ENCODE measurements at places on chromosomes 3 and 15.
A peak's percentile ranks its signal among the peaks of the same experiment; 100 is the strongest.

GRCh38 chr3:116032176-116032575 is 408.9 kb downstream of the GAP43 start:
- DNase-seq: no peak

DNA sequence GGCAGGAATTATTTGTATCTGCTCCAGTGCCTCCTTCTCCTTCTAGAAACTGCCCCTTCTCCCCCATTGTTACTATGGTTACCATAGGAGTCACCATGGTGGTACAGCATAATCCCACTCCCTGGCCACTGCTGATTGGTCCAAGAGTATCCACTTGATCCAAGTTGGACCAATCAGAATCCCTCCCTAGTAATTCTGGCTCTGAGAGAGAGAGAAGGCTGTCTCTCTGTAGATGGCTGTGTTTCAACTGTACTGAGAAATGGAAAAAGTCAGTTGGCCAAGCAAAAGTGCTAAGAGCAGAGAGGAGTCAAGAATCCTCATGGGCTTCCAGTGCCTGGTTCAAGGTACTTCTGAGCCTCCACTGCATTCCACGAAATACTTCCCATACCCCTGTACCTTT is 120.6 kb upstream of the SPATA12 start:
- no peak for DNase-seq

DNA sequence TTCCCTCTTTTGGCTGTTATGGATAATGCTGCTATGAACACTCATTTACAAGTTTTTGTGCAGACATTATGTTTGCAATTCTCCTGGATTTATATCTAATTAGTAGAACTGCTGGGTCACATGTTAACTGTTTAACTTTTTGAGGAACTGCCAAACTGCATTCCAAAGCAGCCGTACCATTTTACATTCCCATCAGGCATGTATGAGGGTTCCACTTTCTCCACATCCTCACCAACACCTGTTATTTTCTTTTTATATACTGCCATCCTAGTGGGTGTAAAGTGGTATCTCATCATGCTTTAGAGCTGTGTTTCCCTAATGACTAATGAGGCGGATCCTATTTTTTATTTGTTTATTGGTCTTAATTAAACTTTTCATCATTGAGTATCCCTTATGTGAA is 9.2 kb downstream of the KPNA4 start:
- no peak for DNase-seq

GRCh38 chr3:58190291-58190690 is 20.5 kb downstream of the DNASE1L3 start:
- no peak for DNase-seq

DNA sequence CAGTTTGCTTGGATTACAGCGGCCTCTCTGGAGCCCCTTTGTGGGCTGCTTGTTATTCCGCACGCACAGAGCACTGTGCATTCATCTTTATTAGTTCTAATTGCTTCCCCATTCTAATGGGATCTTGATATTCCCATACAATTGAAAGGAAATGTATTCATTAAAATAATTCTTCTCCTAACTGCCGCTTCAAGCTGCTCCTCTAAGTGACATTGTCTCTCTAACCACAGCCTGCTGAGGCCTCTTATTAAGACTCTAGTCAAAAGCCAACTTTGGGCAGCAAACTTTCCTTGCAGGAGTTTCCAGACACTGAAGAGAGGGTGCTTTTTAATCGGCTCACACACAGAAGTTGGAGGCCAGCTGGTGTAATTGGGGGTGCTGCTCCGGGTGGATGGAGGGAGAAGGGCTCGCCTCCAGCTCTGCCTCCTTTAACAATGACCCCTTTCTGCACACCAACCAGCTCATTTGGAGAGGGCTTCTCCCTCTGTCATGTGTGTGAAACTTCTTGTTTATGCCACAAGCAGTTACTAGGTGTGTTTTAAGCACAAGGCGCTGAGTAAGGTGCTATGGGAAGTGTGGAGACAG is 5.6 kb upstream of the MAGEF1 start:
- no peak for DNase-seq

DNA sequence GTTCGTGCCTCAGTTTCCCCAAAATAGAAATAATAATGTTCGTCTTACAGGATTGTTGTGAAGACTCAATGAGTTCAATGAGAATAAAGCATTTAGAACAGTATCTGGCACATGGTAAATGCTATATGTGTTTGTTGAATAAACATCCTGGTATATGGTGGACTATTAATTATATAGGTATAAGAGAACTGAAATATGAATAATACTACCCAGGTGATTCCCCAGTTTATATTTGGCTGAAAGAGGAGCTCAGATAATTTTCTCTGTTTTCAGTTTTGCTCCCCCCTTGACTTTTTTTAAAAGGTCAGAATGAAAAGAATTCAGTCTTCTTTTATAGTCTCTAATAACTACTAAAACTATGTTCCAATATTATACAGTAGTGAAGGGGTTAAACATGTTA is 46.9 kb downstream of the USP8 start:
- no peak for DNase-seq

DNA sequence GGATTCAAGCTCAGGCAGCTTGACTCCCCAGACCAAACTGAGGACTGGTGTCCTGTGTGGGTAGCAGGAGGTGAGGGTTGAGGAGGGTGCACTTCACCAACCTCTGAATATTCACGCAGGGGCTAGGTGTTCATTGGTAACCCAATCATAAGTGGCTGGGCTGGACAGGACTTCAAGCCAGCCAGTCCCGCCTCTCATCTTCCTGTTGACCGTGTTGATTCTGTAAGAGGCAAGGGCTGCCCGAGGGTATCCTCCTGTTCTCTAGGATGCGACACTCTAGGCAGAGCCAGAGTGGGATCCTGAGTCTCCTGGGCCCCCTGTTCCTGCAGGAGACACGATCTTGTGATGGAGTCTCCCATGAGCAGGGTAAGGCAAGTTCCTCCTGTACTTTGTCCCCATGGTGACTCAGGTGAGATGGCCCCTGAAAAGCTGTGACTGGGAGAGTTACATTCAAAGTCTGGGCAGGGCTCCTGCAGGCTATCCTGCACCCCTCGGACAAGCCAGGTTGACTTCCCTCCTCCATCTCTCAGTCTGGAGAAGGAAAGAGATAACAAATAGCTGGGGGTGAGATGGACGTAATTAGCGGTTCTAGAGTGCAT is 58.1 kb upstream of the POMGNT2 start:
- no peak for DNase-seq

DNA sequence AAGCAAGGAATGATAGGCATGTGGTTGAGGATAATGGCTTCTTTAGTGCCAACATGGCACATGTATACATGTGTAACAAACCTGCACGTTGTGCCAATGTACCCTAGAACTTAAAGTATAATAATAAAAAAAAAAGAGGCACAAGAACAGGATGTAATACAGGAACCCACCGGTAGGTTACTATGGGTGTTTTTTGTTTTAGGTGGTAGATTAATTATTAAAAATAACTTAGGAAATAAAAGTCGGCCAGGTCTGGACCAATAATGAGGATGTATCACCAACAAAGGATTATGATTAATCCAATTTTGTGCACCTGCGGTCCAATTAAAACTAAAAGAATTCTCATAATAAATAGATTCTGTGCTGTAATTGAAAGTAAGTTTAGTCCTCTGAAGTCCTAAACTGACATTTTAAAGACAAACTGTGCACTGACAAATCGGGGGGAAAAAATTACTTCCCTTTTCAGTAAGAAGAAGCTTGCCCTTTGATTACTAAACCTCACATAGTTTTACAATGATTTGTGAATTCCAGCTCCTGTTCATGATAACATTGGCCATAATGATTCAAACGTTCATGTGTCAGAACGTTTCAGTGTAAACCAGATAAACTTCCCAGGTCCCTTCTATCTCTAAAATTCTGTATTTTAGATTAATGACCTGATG is 62.2 kb downstream of the CASR start:
- DNase-seq: no peak

DNA sequence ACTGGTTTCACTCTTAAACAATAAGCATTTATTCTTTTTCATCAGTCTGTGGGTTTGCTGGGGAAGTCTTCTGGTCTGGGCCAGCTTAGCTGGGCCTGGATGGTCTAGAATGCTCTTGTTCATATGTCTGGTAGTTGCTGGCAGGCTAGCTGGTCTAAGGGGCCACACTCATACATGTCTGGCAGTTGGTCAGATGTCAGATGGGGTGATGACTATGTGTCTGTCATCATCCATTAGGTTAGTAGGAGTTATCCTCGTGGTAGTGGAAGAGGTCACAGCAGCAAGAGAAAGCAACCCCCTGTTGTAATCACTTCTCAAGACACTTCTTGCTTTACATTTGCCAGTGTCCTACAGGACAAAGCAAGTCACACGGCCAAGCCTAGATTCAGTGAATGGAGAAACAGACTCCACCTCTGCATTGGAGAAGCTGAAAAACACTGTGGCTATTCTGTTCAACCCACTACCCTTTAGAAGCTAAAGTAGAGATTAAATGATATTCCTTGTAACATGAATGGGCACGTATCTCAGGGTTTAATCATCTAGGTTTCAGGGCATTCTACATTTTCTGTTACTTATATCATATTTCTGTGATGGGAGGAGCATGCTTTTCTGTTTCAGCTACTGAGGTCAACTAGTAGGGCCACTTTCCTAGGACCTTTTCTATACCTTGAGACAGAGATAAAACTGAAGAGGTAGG is 5.5 kb upstream of the ARID3B start:
- DNase-seq: no peak

- no peak for DNase-seq
Observed at GRCh38 chr15:78855746-78856145, 16.9 kb upstream of the MORF4L1 start.

DNA sequence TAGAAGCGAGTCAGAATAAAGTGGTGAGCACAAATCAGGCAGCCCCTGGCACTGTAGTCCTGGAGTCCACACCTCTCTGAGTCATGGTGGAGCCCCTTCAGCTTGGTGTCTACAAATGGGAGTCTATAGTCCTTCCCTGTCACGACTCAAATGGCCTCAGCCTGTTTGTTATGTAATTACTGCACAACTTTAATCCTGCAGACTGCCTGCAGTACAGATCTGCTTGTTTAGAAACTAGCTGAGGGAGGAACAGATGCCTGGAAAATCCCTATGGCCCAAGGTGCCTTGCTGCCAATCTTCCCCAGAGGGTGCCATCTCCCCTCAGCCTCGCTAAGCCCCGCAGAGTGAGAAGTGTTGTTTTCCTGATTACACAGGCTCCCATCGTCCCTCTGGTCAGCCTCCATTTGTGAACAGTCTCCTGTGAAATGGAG is 3.9 kb upstream of the CXCR6 start:
- no peak for DNase-seq

GRCh38 chr3:155846119-155846518 is 8.1 kb downstream of the SLC33A1 start:
- DNase-seq: no peak

DNA sequence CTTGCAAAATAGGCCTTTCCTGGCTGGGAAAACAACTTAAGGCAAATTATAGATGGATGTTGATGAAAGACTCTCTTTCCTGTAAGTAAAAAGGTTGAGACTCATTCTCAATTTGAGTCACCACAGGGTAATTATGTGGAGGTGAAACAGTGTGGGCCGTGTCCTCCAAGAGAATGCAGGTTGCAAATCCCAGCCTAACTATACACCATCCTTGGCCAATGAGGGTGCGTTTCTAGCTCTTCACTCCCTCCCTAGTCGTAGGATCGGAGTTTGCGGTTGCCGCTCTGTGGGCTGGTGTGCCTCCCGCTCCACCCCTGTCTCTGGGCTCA is 259.9 kb downstream of the PLCL2 start:
- DNase-seq: no peak

GRCh38 chr3:18370672-18371071 is 54.5 kb downstream of the SATB1 start:
- DNase-seq: no peak

DNA sequence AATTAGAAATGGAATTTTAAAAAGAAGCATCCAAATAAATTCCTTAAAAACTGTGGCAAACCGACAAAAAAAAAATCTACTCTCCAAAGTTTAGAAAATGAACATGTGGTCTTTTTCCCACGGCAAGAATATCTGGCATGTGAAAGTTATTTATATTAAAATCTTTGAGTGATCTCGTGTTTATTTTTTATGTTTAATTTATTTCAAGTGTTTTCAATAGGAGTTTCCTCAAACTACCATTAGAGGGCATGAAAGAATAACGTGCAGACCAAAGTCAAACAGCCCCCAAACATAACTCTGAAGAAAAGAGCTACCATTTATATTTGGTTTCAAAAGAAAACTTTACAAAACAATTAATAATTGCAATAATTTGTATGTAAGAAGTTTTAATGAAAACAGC is 286.4 kb downstream of the ZIC4 start:
- DNase-seq: no peak

- DNase-seq: peak; percentile 69
Observed at GRCh38 chr3:185942907-185943759, 5.3 kb upstream of the TRA2B start.

DNA sequence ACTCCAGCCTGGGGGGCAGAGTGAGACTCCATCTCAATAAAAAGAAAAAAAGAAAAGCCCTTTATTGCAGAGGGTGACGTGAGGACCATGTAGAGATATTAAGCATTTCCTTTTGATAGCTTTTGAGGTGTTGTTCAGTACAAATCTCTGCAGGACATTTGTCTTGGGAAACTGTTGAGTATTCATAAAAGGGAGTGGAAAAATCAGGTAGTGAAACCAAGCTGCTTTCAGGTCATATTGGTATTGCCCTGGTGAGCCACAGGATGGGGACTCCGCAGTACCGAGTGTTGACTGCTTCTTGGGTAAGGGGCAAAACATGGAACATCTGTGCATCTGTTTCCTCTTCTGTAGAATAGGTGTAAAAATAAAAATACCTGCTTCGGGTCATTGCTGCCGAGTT is 9.9 kb downstream of the ITPR1 start:
- no peak for DNase-seq

DNA sequence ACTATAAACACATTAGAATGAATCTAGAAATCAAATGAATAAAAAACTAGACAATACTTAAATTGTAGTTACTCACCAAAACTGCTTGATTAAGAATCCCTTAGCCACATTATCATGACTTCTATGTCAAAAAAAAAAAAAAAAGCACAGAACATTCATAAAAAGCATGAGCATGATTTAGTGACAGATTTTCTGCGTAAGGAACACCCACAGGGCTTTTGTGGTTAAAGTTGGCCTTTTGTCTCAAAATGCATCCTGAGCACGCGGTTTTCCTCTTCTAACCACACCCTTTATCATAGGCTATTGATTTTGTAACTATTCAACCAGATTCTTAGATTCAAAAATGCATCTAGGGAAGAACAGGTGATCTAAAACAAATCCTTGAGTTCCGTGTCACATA is 334.0 kb upstream of the NR2F2 start:
- DNase-seq: no peak

- DNase-seq: no peak
Observed at GRCh38 chr3:159898147-159898546, 90.5 kb upstream of the IL12A start.

- no peak for DNase-seq
Observed at GRCh38 chr15:46080016-46080415, 445.2 kb downstream of the SQOR start.

DNA sequence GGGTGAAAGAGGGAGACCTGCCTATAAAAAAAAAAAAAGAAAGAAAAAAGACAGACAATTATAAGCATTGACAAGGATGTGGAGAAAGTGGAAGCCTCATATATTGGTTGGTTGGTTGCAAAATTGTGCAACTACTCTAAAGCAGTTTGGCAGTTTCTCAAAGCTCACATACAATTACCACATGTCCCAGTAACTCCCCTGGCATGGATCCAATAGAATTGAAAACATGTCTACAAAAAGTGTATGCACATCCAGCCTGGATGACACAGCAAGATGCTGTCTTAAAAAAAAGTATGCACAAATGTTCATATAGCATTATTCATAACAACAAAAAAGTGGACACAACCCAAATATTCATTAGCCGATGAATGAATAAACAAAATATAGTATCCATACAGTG is 19.5 kb downstream of the SETMAR start:
- no peak for DNase-seq
